Right kidney (tissue), 9 donors: ENCODE measurements at places on chromosomes 5 and 9.
A peak's percentile ranks its signal among the peaks of the same experiment; 100 is the strongest.

DNA sequence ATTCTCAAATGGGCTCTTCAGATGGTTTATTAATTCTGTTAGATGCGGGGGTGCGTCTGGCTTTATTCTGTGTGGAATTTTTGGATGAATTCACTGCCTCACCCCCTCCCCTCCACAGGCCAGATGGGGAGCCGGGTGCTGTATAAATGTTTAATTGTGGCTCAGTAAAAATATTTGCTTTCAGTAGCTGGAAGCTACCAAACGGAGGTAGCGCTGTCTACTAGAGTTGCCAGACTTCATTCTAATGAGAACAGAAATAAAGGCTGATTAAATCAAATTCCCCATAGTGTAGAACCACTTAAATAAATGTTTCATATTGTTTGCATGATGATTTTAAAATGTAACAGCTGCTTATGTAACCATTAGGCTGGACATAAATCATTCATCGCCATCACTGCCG is 34.5 kb upstream of the KCNMB1 start:
- DNase-seq: no peak

GRCh38 chr5:134510970-134511795 is 14.3 kb upstream of the JADE2 start:
- no peak for DNase-seq

GRCh38 chr5:147267082-147267832 is 32.4 kb downstream of the STK32A start:
- DNase-seq: no peak

DNA sequence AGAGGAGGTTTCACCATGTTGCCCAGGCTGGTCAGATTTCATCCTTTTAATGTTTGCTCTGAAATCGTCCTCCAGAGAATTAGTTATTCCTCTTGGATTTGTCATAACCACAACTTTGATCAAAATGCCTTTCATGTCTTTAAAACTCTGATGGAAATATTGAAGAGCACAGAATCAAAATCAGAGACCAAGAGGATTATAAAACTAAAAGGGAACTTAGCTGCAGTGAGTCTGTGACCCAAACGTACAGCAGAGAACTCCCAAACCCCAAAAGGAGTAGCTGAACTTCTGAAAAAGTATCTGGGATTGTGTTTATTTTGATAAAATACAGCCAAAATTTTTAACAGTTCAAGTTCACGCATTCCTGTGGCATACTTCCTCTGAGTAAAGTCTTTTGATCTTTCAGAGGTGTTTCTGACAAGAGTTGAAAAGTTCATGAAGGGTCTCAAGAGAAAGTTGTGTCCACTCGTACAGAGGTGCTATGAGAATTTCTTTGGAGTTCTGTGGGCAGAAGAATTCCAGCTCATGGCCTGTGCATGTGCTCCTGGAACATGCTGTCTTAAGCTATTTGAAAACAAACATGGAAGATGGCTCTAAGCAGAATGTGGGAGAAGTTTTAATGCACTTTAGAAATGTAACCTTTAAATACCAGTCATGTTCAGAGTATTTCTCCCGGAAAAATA is 124.0 kb downstream of the ESM1 start:
- no peak for DNase-seq

DNA sequence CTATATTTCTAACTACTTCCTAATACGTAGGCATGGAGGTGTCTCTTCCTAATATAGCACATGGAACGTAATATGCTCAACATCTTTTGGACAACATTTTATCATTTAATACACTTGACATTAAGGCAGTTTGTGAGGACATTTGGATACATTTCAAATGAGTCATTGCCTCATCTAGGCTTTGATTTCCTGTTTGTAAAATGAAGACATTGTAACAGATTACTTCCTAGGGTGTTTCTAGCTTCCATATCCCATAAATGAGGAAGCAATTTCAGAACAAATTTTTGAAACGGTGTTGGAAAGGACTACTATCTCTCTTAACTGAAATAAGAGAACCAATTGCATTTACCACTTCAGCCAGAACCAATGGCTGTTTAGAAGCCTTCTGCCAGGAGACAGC is 38.7 kb downstream of the SLC28A3 start:
- DNase-seq: no peak

GRCh38 chr5:40030661-40031060 is 605.9 kb upstream of the DAB2 start:
- DNase-seq: no peak

DNA sequence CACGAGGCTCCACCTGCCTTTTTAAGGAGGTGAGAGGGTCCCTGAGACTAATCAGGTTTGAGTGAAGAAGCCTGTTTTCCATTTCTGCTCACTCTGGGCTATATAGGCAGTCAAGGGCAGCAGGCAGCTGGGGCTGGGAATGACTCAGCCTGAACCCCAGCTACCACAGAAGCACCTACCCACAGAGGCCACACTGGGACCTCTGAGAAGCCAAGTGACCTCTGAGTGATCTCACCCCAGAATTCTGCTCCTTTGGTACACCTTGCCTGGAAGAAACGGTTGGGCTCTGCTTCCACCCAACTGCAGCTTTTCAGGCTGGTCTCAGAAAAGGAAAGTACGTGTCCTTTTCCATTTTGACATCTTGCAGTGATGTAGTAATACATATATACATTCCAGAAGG is 6.8 kb downstream of the FAM219A start:
- DNase-seq: no peak

DNA sequence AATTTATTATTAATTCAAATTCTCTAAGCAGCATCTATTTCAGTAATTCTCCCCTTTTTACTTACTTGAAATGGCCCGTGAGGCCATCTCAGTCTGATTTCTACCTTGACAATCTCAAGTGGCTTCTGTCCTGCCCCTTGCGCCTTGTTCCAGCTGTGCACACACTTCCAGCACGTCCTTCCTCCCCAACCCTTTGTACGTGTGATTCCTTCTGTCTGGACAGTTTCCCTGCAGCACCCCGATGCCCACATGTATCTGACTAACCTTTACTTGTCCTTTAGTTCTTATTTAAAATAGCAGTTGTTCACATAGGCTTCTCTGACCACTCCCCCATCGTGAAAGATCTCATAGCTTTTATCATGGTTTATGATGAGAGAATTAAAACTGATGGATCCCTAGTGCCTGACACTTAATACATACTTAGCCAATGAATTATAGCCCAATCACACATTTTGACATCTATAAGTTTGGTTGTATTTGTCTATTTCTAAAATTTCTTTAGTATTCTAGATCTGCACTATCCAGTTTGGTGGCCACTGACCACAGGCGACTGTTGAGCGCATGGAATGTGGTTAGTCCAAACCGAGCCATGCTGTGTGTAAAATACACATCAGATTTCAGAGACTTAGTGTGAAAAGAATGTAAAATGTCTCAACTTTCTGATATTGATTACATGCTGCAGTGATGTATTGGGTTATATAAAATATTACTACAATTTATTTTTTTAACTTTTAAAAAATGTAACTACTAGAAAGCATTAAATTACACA is 14.3 kb downstream of the ZBTB34 start:
- no peak for DNase-seq

DNA sequence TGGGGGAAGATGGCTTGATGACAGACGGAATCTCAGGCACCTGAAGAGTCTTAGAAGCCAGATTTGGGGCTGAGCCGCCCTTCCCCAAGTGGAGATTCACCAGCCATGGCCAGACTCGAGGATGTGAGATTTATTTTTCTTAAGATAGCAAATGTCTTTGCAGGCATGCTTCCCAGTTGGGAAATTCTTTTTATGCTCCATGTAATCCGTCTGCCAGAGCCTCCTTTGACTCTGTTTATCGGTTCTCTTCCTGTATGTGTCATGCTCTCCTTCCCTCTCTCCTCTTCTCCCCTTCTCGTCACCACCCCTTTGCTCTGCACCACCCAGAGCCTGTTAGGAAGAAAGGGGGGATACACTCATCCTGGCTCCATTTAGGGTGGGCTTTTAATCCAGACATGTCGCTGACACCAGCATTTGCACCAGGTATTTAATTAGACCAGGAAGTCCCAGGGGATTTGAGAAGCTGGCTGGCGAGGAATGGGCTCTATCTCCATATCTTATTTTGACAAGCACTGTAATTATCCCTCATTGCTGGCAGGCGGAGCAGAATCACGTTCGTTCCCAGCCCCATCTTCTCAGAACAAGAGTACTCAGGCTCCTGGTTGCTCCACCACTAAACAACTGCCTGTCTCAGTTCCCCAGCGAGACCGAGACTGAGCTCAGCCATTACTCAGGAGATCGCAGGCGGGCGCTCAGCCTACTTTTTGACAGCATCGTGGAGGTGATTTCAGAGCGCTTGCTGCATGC is 50.9 kb downstream of the KCNIP1 start:
- DNase-seq: no peak

DNA sequence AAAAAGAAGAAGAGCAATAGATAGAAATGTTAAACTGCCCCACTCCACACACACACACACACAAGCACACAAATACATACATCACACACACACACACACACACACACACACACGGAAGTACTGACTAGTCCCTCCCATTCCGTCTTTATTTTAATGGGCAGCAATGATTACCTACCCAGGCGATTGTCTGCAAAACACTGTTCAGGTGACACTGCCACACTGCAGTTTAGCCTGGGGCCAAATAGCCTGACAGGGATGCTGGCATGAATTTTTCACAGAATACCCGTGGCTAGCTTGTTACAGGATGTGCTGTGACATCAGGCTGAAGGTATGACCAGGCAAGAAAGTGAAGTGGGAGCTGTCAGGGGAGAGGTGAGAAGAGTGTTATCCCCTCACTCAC is 86.9 kb downstream of the FRMD3 start:
- no peak for DNase-seq

DNA sequence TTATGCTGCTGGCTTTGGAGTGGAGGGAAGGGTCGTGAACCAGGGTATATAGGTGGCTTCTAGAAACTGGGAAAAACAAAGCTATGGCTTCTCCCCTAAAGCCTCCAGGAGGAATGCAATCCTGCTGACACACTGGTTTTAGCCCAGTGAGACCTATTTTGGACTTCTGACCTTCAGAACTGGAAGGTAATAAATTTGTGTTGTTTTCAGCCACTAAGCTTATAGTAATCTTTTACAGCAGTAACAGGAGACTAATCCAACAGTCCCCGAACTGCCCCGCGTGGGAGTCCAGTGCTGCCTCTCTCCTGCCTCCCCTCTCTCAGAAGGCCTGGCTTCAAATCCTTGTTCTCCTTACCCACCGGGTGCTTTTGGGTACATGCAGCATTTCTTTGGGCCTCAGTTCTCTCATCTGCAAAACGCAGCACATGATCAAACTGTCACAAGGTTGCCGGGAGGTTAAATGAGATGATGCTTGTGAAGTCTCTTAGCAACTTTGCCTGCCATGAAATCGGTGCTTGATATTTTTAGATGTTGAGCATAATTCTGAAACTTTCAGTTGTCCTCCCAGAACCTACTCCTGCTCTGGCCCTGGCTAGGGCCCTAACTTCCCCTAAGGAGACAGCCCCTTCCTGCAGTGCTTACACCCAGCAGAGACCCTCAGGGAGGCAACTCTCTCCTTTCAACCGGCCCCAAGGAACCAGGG is 127.3 kb upstream of the BOD1 start:
- DNase-seq: no peak

- no peak for DNase-seq
These were observed 284.2 kb upstream of the SEMA6A start for GRCh38 chr5:116858705-116859333.

DNA sequence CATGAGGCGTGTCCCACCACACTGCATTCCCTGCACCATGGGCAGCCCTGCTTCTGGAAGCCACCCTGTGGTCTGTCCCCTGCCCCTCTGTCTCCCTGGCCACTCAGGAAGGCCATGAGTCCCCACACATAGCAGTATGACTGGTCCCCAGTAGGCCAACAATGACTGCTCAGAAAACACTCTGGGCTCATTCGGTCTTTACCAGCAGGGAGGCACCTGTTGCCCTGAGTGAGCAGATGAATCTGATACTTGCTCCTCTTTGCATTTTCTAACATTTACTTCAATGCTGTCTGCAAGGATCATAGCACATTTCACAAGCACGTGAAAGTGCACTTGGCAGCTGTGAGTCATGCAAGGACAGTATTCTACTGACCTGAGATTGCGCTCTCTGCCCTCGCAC is 365.4 kb upstream of the IRX1 start:
- no peak for DNase-seq

GRCh38 chr9:115913696-115914095 is 239.9 kb upstream of the PAPPA start:
- no peak for DNase-seq

DNA sequence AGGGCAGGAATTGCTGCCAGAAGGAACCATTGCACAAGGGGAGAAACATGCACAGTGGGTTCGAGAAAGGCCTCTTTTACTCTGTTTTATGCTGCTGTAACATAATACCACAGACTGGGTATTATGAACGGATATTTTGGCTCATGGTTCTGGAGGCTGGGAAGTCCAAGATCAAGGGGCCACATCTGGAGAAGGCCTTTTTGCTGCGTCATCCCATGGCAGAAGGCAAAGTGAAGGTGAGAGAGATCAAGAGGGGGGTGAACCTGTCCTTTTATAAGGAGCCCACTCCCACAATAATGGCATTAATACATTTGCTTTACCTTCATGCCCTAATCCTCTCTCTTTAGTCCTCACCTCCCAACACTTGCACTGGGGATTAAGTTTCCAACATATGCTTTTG is 136.9 kb upstream of the ALDH1B1 start:
- DNase-seq: no peak

DNA sequence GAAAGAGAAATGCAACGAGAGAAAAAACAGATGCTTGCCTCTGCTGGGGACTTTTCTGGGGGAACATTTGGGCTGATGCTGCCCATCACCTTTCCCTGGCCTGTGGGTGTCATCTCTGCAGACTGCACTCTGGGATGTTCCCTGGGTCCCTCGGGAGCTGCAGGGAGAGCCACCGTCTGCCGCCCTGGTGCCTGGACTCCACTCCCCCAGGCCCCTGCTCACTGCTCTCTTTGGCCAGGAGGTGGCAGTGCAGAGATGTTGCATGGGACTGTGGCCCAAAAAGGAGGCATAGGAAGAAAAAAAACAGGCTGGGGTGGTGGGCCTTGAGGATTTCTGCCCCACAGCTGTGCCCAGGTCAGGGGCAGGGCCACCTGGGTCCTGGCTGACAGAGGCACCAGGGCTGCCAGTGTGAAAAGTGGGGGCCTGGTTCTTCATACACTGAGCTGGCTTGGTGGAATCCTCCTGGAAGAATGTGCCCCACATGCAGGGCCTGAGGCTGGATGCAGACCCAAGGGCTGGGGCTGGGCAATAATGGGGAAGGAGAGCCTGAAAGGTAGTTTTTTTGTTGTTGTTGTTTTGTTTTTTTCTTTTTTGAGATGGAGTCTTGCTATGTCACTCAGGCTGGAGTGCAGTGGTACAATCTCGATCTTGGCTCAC is 353.6 kb downstream of the SLIT3 start:
- peak; percentile 69 for DNase-seq

- DNase-seq: no peak
These were observed 83.5 kb upstream of the HSPA9 start for GRCh38 chr5:138658676-138659075.

GRCh38 chr5:163915481-163915961 is 410.1 kb downstream of the MAT2B start:
- peak; percentile 20 for DNase-seq
